Stimulated activated CD4-positive, alpha-beta T cell treated with anti-CD3 and anti-CD28 coated beads, Interleukin-4, amount 100 ng/mL, for 4 hours (primary cell): ENCODE measurements at places on chromosomes 2 and 18.

DNA sequence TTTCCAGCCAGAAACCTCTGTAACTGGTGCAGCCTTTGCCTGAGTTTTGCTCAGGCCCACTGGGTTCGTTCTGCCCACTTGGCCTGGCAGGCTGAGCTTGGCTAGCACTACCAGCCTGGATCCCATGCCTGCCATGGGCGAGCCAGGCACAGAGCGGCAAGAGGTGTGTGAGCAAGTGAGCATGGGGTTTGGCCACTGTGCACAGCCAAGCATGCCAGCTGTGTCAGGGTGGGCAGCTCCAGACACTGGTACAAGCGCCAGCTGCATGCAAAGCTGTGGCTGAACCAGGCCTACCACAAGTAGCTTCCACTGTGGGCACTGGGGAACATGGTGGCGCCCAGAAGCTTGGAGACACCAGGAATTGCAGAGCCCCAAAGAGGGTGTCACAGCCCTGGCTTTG, 56.3 kb upstream of the LDAH start:
- no peak for DNase-seq

GRCh38 chr18:79489051-79489898, 93.5 kb downstream of the NFATC1 start:
- DNase-seq = no peak

DNA sequence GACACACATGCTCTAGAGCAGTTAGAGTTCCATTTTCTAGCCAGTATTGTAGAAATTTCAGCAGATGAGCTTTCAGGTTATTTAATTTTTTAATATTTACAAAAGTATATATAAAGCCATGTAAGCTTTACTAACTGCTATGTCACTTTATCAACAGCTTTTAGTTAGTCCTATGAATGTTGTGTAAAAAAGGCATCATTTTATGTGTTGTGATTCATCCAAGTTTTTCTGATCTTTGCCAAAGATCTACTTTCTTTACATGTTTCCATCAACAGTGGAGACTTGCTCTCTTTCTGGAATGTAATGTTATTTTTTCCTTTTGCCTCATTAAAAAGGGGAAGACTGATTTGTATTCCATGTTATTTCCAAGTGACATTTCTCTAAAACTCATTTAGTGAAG, 125.2 kb upstream of the TFPI start:
- no peak for DNase-seq

DNA sequence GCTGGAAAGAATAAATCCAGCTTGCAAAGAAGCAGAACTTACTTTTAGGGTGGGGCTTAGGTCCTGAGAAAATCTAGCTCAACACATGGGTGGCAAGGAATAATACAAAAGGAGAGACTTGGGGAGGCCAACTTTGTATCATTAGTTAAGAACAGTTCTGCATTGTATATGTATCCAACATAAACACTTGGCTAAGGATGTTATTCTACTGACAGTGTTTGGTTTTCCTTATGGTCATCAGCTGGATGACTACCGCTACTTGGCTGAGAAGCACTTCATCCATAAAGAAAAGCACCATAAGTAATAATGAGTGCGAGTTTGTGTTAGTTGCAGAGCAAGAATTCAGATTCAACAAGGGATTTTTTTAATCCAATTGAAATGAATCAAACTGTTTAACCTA, 614.9 kb downstream of the ARHGAP15 start:
- no peak for DNase-seq

GRCh38 chr18:13568443-13569392, 157.6 kb downstream of the FAM210A start:
- DNase-seq = peak; percentile 28

DNA sequence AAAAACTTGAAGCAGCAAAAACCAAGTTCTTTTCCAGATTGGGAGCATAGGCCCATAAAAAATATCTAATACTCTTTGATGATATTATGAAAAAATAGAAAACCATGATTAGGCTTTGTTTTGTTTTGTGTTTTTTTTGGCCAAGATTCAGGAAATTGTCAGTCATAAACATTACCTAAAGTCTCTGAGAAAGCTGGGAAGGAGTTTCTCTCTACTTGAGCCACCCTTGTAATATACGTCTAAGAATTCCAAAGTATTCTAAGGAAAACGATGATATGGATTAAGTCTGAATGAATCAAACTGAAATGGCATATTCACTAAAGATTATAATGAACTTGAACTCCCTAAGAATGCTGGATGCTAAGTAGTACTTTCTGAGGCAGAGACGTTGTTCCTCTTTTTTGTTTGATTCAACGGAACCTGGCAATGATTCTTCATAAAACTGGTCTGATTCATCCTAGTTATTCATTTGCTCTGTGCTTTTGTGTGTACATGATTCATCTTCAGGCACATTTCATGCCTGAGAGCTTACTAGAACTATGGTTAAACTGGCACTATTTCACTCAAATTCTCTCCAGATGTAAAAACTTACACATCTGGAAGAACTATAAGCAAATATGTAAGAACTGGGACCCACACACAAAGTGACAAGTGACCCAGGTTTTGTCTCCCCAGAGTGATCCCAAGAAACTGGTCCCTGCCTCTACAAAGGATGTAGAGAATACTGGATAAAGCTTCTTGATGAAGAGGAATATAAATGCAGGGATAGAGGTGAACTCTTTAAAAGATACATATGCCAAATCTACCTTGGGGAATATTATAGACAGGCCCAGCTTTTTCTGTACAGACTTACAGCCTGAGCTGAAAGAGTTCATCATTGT, 159.7 kb downstream of the DOCK10 start:
- no peak for DNase-seq

DNA sequence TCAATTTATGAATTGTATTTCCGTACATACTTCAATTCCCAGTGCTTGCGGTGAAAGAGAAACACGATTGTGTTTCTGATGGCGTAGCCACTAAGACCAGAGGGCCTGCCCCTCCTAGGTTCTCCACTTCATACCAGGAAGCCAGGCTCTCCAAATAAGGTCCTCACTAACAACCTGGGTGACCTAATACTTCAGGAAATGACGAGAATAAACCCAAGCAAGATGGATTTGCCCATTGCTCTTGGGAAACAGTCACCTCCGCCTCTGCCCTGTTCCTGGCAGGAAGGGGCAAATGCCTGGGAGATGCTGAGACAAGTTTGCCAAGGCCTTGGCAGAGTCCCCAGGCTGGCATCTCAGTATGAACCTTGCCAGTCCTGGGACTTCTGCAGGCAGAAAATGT, 41.8 kb downstream of the TTC32 start:
- DNase-seq = no peak

GRCh38 chr2:215105607-215106354, 32.6 kb downstream of the ABCA12 start:
- DNase-seq = no peak

- no peak for DNase-seq
These were observed 9.1 kb upstream of the PRELID3A start for GRCh38 chr18:12398625-12399024.

DNA sequence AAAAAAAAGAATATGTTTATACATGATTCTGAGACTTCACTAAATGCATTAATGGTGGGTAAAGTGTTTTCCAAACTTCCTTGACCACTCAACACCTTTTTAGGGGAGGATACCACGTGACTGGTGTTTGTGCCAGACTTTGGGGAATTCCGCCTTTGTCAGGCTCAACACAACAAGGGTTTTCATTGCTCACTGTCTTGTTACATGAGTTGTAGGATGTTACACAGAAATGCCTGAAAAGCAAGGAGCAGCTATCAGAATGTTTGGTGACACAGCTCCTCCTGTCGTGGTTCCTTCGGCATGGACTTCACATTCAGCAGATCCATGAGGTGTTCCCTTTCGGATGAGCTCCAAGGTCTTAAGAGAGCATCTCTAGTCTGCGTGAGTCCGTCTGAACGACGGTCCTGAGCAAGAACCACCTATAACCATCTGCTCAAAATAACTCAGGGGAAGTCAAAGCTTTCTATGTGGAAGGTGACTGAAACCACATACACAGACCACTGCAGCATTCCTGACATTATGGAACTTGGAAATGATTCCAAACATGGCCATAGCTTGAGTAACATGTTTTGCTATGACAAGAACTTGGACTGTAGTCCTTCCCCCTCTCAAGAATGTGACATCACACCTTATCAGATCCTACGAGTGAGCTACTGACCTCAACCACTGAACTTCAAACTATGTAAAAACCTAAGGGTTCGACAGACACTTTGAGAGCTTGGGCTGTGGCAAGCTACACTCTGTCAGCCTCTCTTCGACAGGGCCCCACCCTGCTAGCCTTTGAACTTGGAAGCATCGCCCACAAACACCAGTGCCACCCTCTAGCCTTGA, 57.5 kb downstream of the MCFD2 start:
- no peak for DNase-seq
